ENCODE measurements at places on chromosomes 13 and 19. TPM values are rescaled to one million over a fixed set of nuclear protein-coding genes. Genes with fewer than 3 reads are reported as not detected.
A peak's percentile ranks its signal among the peaks of the same experiment; 100 is the strongest.

PTPRS gene
- 91.0 TPM for polyA plus RNA-seq

THSD1 gene
- polyA plus RNA-seq = 8.9 TPM

FFAR1 gene
- not detected for polyA plus RNA-seq

DNA sequence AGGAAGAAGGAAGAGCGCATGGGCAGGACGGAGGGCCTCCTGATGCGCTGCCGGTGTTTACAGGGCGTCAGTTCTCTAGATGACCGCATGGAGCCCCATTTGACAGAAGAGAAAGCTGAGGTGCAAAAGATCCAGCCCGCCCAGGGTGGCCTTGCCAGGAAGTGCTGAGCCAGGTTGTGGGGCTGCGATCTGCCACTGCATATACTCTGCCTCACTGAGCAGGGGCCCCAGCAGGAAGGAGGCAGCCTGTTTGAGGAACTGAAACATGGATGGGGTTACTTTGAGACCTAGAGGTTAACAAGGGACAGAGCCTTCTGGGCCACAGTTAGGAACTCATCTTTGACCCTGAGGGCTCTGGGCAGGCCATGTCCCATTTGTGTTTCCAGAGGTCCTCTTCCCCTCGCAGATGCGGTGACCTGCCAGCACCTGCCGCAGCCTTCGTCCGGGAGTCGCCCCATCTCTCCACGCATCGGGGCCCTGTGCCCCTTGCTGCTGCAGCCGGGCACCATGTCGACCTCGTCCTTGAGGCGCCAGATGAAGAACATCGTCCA, 3.2 kb downstream of the EPN1 start:
- no peak for DNase-seq

DNA sequence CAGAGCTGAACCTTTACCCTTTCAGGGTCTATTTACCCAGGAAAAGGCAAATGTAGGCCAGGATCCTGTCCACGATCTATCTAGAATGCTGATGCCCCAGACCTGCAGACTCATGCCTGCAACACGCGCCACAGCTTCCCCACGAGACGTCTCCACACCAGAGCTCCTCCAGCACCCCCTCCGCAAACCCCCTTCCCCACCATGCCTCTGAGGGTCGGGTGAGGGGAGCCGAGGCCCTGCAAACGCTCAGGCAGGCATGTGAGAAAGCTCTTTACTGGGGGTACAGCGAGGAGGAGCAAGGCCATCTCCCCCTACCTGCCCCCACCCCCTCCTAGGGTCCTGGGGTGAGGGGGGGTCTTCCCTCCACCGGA, 8.9 kb downstream of the DYRK1B start:
- DNase-seq = no peak

GRCh38 chr13:30654430-30654829, 36.7 kb downstream of the USPL1 start:
- no peak for DNase-seq

DNA sequence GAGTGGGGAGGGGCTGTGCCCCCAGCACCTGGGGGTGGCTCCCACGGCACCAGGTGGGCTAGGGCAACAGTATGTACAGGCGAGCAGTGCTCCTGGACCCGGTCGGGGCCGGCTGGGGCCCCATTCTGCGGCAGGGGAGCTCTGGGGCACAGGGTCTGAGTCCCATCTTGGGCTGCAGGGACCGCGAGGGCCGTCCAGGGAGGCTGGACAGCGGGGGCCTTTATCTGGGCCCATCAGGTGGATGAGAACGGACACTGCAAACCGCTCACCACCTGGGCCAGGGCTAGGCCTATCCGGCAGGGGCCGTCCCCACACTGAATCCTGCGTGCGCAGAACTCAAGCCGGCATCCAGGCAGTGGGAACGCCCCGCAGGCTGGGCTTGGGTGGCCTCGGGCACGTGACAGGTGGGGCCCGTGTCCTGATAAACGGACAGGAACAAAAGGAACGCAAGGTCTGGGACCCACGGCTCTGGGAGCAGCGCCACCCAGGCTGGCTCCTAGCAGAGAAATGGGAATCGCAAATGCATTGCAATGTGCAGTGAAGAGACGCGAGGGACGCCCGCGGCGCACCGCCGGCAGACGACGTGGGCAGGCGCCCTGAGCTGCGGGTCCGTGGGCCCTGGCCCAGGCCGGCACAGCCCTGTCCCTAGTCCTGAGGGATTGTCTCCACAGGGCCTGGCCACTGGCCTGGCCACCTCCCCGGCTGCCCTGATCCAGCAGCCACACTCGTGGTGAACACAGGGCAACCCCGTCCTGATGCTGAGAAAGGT, 29.7 kb downstream of the BTBD2 start:
- DNase-seq = no peak

DNA sequence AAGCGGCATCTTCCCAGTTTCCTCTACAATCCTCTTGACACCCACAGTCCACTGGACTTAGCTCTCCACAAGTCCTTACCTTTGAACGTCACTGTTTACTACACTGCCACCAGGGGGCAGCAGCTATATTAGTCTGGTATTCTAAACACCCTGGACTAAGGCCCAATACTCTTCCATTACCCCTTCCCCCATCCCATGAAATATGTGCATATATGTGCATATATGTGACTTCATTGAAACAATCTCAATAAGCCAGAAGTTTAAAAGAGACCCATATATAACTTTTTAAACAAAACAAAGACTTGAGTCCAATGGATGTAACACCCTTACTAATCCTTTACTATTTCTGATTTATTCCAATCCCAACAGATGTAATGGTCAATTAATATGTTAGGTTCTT, 15.5 kb downstream of the GGACT start:
- peak; percentile 58 for DNase-seq

GRCh38 chr13:96816874-96817273, 177.4 kb downstream of the OXGR1 start:
- DNase-seq = no peak

GRCh38 chr13:51907040-51907732, 45.4 kb downstream of the CCDC70 start:
- no peak for DNase-seq

DNA sequence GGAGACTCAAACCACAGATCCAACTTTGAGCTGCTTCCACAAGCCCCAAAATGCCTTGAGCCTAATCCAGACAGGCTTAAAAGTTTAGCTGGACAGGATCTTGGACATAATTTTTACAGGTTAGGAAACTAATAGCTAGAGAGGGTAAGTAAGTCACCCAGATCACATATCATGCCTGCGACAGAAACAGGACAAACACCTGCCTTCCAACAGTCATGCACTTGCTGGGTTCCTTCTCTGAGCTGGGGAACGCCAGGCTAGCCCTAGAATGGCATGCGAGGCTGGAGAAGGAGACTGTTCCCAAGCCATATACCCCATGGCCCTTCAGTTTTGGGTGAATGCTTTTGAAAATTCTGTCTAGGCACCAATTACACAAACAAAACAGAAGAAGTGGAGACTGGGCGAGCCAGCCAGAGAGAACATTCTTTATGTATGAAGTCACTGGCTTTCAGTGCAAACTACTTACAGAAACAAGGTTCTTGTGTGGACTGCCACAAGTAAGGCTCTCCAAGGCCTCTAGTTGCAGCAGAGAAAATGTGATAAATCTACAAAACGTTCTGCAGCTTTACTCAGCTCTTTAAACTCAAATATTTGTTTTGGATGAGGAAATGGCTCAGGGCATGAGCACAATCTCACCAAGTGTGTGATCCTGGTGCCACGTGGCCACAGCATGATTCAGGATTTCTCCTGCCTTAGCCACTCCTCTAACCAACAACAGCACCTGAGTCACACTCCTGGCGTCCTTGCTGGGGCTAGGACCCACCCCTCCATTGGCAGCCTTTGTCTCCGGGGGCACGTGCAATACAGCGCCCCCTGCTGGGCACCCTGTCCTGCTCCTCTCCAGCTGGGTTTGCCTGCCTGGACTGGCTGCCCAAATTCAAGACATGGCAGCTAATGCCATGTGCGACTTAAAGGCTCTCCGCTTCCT, 73.4 kb upstream of the UBL3 start:
- peak; percentile 38 for DNase-seq

GRCh38 chr13:81142306-81142999, 801.5 kb upstream of the SPRY2 start:
- no peak for DNase-seq
